ENCODE measurements at places on chromosomes 7 and 10.

GRCh38 chr10:28737096-28737495, 59.8 kb downstream of the BAMBI start:
- H3K36me3 ChIP-seq: no peaks in the 10 kb centered on the region
- no peaks in the 10 kb centered on the region for H3K27me3 ChIP-seq
- no peak overlapping the region for H3K4me3 ChIP-seq
- H3K27ac ChIP-seq: no peak overlapping the region
- no peaks in the 10 kb centered on the region for H3K4me1 ChIP-seq

DNA sequence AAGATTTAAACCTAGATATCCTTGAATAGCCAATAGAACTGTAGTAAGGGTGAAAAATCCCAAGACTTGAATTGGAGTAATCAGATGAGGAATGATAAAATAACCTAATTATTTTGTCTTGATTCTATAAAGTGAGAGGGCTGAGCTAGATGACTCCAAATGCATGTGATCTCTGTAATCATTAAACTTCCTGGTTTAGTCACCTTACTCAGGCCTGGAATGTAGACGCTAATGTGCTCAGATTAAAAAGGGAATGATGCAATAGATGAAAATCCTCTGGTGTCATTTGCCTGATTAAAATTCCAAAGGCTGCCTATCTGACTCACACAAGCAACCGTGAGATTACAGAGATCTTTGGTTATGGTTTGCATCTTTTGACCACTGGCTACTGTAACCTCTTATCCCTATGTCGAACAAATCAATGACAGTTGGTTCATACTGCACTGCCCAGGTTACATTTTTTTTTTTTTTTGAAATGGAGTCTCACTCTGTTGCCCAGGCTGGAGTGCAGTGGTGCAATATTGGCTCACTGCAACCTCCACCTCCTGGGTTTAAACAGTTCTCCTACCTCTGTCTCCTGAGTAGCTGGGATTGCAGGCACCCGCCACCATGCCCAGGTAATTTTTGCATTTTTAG, 2.9 kb upstream of the HKDC1 start:
- H3K27ac ChIP-seq: peak overlapping the region; percentile 79
- DNase-seq: peak; percentile 70
- H3K4me3 ChIP-seq: no peak overlapping the region
- H3K27me3 ChIP-seq: no peaks in the 10 kb centered on the region
- no peaks in the 10 kb centered on the region for H3K36me3 ChIP-seq

DNA sequence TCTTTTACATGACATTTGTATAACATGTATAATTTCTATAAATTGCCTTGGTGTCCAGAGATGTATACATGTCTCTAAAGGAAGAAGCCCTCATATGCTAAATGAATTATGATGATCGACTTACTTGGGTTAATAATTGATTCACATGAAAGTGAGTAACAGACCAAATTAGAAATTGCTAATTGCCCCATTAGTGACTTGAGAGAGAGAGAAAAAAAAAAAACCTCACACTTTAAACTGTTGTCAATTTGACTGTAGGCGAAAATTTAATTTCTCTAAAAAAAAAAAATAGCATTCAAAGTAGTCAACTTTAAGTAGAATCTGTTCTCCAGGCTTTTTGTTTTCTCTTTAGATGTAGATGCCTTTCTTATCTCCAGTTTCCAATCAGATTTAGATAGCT, 383.3 kb downstream of the SH2D4B start:
- no peak overlapping the region for H3K4me3 ChIP-seq
- DNase-seq: no peak
- H3K4me1 ChIP-seq: no peaks in the 10 kb centered on the region
- H3K27me3 ChIP-seq: no peaks in the 10 kb centered on the region

GRCh38 chr7:130942211-130942964, 208.4 kb upstream of the KLF14 start:
- no peaks in the 10 kb centered on the region for H3K4me1 ChIP-seq
- H3K4me3 ChIP-seq: no peak overlapping the region
- no peak overlapping the region for H3K27ac ChIP-seq
- no peaks in the 10 kb centered on the region for H3K36me3 ChIP-seq
- H3K27me3 ChIP-seq: no peaks in the 10 kb centered on the region

DNA sequence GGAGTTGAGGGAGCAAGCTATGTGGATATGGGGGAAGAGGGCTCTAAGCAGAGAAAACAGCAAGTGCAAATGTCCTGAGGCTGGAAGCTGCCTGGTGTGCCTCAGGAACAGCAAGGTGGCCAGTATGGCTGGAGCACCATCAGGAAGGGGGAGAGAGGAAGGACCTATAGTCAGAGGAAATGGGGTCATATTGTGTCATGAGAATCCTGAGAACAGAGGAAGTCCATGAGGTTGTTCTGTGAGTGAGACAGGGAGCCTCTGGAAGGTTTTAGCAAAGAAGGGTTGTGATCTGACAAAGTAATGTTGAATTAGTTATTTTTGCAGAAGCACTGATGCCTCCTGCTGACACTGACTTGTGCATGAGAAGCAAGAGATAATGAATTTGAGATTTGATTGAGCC, 204.3 kb downstream of the PTEN start:
- H3K27me3 ChIP-seq: no peaks in the 10 kb centered on the region
- H3K4me1 ChIP-seq: peaks cover 18% of the 10 kb centered on the region
- H3K36me3 ChIP-seq: no peaks in the 10 kb centered on the region
- no peak overlapping the region for H3K4me3 ChIP-seq

GRCh38 chr7:159030490-159031134, 114.1 kb downstream of the VIPR2 start:
- no peak overlapping the region for H3K27ac ChIP-seq
- DNase-seq: peak; percentile 71
- H3K36me3 ChIP-seq: no peaks in the 10 kb centered on the region
- peaks cover 9% of the 10 kb centered on the region for H3K4me1 ChIP-seq
- peaks cover 10% of the 10 kb centered on the region for H3K27me3 ChIP-seq

DNA sequence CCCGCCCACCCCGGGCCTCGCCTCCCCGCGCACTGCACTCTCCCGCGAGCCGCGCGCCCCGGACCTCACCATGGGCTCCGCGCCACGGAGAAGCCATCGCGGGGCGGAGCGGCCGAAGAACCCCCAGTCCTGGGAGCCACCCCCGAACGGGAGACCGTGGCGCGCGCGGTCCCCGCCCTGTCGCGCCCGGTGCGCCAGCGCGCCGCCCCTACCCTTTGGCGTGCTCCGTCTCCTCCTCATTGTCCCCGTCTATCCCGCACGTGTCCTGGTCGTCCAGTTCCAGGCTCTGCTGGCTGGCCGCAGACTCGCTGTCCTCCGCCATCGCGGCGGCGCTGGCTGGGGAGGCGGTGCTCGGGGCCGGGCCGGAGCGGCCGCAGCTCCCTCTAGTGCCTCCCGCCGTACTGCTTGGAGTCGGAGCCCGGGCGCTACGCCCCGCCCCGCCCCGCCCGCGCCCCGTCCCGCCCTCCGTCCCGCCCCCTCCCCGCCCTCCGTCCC, at the start of gene NMT2:
NMT2 (minus strand) TSS at position 403 of the 495 bp plus-strand sequence; CDS start at position 322, 81 bp downstream.
- H3K27ac ChIP-seq: peak within 1 kb of the TSS; percentile 68
- H3K4me3 ChIP-seq: peak within 1 kb of the TSS; percentile 66
- H3K27me3 ChIP-seq: no peaks in the 10 kb centered on the region

- no peak overlapping the region for H3K27ac ChIP-seq
- H3K27me3 ChIP-seq: no peaks in the 10 kb centered on the region
- no peaks in the 10 kb centered on the region for H3K4me1 ChIP-seq
- DNase-seq: no peak
- no peak overlapping the region for H3K4me3 ChIP-seq
- H3K36me3 ChIP-seq: peaks cover 33% of the 10 kb centered on the region
These were observed 28.3 kb upstream of the AFAP1L2 start for GRCh38 chr10:114432566-114433093.

DNA sequence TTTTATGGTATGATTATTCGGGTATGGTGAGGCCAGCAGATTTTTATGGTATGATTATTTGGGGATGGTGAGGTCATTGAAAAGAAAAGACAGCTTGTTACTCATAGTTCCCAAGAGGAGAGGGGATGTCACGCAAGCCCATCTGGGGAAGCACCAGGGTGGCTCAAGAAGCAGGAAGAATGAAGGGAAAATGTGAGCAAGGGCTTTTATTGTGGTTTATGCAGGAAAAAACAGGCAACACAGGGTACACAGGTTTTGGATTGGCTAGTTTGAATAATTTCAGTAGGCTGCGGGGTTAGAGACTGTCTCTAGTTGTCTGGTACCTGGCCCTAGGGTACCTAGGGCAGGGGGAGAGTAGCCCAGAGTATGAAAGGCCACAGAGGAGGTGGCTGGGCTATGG, 26.8 kb upstream of the DGKI start:
- H3K27ac ChIP-seq: no peak overlapping the region
- DNase-seq: no peak
- no peaks in the 10 kb centered on the region for H3K27me3 ChIP-seq
- H3K4me1 ChIP-seq: no peaks in the 10 kb centered on the region
- H3K36me3 ChIP-seq: peaks cover 51% of the 10 kb centered on the region

DNA sequence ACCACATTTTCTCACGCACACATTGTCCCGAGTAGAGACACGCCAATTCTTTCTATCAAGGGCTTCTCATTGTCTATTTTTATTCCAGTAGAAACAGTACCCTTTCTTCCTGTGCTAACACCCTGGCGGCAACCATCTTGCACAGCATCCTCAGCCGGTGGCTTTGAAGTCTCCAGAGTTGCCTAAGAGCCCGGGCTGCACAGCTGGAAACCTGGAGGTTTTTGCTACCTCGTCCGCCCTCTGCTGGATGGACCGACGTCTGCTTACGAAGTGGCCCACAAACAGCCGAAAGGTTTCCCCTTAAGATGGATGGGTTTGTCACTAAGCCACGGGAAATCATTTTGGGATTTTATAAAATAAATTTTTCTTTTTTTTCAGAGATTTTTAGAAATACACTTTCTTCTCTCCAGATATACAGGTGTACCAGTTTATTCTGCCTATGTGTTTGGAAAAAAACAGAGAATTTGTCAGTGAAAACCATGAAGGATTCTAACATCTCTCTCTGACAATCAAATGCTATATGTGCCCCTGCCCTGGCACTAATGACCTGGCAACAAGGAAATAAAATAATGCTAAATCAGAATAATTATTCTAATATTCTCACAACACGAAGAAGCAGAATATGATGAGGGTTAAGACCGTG, 81.8 kb upstream of the FAM204A start:
- no peaks in the 10 kb centered on the region for H3K36me3 ChIP-seq
- no peak overlapping the region for H3K27ac ChIP-seq
- H3K4me1 ChIP-seq: no peaks in the 10 kb centered on the region
- H3K27me3 ChIP-seq: peaks cover 18% of the 10 kb centered on the region
- peak; percentile 78 for DNase-seq
- H3K4me3 ChIP-seq: no peak overlapping the region

DNA sequence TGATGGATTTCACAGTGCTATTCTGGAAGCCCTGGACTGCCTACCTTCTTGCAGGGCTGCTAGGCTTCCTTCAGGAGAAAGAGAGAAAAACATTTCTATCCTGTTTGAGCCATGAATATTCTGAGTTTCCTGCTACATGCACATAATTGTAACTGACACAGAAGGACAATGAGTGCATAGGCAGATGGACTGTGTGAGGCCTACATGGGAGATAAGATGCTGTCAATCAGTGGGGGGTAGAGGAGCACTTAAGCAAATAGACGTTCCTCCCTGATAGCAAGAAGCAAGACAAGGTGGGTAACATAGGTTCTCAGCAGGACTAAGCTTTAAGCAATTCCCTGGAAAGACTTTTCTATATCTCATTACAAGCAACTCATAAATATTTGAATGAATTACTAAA, 11.6 kb downstream of the ALDH18A1 start:
- H3K27ac ChIP-seq: peak overlapping the region; percentile 71
- no peak overlapping the region for H3K4me3 ChIP-seq
- peak; percentile 40 for DNase-seq
- peaks cover 57% of the 10 kb centered on the region for H3K4me1 ChIP-seq

DNA sequence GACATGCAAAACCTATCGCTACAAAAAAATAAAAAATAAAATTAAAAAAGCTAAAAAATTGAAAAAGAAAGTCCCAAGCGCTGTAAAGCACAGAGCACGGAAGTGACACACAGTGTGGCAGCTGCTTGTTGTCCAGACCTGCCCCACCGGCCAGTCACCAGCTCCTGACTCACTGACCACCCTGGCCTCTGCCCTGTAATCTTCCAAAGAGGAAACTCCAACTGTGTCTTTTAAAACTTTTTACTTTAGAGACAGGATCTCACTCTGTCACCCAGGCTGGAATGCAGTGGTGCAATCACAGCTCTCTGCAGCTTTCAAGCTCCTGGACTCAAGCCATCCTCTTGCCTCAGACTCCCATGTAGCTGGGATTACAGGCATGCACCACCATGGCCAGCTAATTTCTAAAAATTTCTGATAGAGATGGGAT, 23.6 kb downstream of the GNA12 start:
- DNase-seq: no peak
- H3K4me3 ChIP-seq: no peak overlapping the region
- H3K4me1 ChIP-seq: peaks cover 10% of the 10 kb centered on the region
- H3K27ac ChIP-seq: no peak overlapping the region
- H3K27me3 ChIP-seq: no peaks in the 10 kb centered on the region
- no peaks in the 10 kb centered on the region for H3K36me3 ChIP-seq

DNA sequence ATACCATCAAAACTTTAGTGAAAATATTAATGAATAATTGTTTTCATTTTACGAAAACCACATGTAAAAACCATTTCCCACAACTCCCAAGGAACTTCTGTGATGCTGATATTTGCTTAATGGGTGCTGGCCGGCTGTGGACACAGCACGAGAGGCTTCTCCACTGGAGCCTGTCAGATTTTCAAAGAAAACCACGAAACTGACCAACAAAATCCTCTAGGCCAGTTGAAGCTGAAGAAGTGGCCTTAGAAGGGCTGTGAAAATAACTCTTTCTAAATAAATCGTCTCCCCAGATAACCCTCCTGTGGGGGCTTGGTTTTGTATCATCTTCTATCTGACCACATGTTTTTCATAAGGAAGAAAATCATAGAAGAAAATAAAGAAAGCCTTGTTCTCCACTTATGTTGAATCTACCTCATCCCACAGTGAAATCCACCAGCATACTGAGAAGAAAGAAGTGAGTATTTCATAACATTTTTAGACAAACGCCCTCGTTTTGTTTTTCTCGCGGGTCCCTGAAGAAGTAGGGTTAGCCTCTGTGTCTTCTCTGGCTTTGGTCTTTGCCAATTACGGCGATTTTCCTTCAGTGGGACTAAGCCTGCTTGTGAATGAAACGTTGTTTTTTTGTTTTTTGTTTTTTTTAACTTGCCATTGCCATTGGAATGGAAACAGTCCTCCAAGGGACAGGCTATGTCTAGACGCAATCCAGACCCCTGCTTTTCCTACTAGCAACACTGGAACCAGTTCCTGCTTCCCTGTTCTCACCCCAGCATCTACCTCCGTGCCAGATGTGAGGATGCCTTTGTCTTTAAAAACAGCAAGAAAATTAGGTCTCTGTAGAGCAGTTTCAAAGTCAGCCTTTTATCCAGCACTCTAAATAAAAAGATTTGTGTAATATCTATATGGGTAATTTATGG, 123.9 kb downstream of the ADAM12 start:
- DNase-seq: no peak
- H3K4me3 ChIP-seq: no peak overlapping the region
- H3K36me3 ChIP-seq: no peaks in the 10 kb centered on the region
- no peaks in the 10 kb centered on the region for H3K27me3 ChIP-seq

GRCh38 chr7:45158471-45158870, 880 bp downstream of the RAMP3 start:
- no peaks in the 10 kb centered on the region for H3K36me3 ChIP-seq
- H3K27me3 ChIP-seq: peaks cover 43% of the 10 kb centered on the region
- H3K4me3 ChIP-seq: no peak overlapping the region
- H3K4me1 ChIP-seq: peaks cover 2% of the 10 kb centered on the region
- no peak overlapping the region for H3K27ac ChIP-seq

- H3K4me1 ChIP-seq: no peaks in the 10 kb centered on the region
- H3K27ac ChIP-seq: no peak overlapping the region
- H3K36me3 ChIP-seq: no peaks in the 10 kb centered on the region
- H3K4me3 ChIP-seq: no peak overlapping the region
- no peak for DNase-seq
These were observed 114.9 kb upstream of the NANOS1 start for GRCh38 chr10:118914629-118915028.

- H3K36me3 ChIP-seq: no peaks in the 10 kb centered on the region
- H3K4me3 ChIP-seq: no peak overlapping the region
- H3K4me1 ChIP-seq: no peaks in the 10 kb centered on the region
- H3K27ac ChIP-seq: no peak overlapping the region
- DNase-seq: no peak
These were observed 220.1 kb downstream of the TEX36 start for GRCh38 chr10:125462845-125463244.
